ENCODE measurements at places on chromosomes 5 and 9.
A peak's percentile ranks its signal among the peaks of the same experiment; 100 is the strongest.

DNA sequence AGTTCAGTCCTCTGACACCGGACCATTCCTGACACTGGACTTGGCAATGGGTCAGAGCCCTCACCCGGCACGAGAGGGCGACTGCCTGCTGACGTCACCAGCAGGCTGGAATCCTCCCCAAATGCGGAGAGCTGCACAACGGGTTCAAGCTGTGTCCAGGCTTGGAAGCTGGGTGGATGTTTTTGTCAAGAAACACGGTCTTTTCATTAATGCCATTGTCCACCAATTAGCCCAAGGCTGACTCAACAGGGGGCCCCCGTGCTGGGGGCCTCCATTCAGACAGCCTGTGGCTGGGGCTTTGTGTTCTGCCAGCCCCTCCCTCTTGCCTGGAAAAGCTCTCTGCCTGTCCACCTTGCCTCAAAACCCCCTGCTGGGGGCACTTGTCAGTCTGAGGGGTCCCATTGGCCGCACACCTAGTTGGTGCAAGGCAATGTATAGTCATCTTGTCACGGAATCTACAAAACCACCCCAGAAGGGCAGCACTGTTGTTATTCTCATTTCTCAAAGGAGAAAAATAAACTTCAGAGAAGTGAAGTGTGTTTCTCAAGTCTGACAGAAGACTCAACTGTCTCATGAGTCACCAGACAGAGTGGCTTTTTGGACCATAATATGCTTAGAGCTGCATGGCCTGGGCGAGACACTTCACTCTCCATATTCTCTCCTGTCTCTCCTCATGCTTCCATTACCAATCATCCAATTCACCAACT, 24.6 kb downstream of the NDUFA8 start:
- no peak for DNase-seq

DNA sequence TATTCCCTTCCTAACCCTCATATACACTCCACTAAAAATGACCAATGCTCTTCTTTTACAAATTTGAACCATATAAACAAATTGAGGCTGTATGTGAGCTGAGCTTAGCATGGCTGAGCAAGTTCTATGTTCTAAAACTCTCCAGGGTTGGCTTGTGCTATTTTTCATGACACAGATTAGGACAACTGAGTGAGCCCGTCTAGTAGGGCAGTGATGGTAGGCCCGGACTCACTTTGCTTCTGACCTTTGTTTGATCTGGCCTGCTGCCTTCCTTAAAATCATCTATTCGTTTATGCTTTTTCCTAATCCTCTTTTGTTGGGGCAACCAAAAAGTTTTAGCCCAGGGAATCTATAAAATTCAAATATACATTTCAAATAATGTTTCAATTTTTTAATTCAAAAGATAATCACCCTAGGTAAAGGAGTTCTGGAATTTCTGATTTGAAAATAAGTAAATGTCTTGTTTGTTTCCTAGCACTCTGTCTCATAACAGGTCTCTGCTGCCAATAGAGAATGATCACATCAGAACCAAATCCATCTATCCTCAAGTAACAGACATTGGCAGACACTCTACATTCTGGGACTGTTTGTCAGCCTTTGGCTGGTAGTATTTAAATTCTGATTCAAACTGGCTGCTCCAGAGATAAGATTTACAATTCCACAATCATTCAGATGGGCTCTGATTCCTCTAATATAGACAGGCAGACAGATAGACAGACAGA, 217.0 kb upstream of the TARS1 start:
- DNase-seq: no peak

DNA sequence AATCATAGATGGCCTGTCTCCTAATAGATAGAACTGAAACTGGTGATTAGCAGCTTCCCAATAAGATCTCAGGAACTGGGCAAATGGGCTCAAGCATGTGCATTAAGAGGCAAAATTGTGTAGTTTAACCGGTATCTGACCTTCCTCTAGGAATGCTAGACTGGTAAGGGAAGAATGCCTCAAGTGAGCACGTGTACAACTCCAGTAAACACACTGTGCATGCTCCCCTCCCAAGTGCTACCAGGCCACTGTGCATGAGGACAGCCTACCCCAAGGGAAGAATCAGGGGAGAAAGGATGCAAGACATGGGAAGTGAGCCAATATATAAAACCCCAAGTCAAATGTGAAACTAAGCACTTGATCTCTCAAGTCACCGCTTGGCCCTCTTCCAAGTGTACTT, 1157.4 kb upstream of the CDH18 start:
- no peak for DNase-seq

DNA sequence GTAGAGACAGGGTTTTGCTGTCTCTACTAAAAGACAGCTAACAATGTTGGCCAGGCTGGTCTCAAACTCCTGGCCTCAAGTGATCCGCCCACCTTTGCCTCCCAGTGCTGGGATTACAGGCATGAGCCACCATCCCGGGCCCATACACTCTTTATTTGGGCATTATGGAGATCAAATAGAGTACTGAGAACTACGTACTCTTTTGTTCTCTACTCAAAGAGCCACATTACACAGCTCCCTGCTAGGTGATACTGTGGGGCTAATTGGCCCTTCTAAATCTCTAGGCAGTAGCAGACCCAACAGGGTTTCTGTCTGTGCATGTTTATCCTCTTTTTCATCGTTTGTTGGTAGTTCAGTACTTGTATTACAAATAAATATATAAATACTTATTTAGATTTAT, 16.1 kb downstream of the CKMT2 start:
- no peak for DNase-seq

DNA sequence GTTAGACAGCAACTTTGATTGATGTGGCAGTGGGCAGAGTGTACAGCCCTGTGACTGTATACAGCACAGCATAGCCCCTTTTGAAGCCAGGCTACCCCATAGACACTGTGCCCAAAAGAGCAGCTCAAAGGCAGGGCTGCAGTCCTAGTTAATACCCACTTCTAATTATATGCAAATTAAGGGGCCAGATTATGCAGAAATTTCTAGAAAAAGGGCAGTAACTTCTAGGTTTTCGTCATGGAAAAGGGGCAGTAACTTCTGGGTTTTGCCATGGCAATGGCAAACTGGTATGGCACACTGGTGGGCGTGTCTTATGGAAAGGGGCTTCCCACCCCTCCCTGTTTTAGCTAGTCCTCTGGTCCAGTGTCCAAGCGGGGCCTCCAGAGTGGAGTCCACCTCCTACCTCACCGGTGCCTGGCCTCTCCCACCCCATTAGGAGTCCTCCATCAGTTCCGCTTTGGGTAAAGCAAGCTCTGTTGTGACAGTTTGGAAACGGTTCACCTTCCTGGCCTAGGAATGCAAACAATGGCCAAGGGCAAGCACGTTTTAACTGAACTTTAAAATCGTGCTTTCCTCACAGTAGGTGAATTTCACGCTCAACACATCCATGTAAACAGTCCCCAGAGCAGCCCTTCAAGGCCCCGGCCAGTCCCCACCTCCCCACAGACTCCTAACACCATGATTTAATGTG, 5.6 kb downstream of the ADAMTS13 start:
- DNase-seq: no peak

DNA sequence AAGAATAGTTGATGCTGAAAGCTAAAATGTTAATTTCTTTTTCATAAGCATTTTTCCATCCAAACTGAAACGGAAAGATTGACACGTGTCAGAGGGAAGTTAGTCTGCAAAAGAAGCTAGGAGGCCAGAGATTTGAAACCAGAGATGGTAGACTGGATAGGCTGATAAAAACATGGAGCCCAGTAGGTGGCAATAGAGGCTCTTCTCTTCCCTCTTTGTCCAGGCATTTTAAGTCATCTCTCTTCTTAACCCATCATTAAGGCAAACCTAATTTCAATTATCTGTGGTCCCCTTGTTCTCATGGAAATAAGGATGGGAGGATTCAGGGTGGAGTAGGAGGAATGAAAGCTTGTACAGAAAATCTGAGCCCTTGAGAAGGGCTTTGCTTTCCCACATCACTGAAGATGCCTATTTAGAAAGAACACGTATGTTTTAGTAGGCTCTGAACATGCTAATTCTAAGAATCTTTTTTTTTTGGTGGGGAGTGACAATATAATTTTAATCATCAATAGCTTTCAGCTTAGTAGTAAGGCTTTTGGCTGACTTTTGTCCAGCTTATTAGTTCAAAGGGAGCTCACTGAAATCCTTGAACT, 66.6 kb downstream of the ZNF474 start:
- DNase-seq: no peak

DNA sequence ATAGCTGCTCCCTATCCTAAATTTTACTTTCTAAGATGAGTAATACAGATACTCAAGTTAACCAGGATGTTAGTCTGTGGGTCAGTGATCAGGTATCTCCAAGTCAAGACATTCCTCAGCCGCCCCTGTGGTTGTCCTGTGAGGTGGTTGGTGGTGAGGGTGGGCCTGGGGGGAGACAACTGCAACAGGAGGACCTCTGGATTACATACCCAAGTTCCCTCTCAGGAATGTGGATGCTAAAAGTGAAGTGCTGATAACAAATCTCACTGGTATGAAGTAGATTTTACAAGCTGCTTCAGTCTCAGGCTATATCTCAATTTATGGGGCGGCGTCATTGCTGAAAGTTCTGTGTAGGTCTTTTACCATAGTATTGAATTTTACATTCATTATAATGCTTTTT, 38.3 kb downstream of the SLC1A3 start:
- DNase-seq: no peak

DNA sequence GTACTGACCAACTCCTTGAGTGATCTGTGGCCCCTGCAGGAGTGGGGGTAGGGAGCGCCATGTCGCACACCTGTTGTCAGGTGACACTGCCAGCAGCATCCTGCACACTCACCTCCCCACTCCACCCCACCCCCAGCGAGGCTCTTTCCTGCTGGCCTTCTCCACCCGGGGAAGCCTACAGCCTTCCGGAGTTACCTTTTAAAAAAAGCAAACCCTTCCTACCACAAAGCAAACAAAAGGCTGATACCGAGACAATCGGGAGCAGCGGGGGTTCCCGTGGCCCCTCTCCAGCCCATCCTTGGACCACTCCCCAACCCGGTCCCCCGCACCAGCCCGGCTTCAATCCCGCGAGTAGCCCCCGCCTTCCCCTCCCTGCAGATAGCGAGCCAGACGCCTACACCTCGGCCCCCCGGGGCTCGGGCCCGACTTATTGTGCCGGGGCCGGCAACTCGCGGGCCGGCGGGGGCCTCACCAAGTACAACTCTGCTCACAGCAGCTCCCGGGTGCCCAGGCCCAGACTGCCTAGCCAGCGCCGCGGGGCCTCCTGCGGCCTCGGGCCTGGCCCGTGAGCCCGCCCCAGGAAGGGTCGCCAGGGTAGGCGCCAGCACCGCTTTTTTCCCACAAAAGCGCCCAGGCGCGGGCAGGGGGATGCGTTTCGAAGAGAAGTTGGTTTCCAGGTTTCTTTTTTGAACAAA, 724 bp downstream of the MACROH2A1 start:
- DNase-seq: peak; percentile 90

- peak; percentile 88 for DNase-seq
Observed at GRCh38 chr5:150081541-150082283, 4.6 kb downstream of the CSF1R start.

- DNase-seq: no peak
Observed at GRCh38 chr5:38806775-38807258, 39.0 kb upstream of the OSMR start.

DNA sequence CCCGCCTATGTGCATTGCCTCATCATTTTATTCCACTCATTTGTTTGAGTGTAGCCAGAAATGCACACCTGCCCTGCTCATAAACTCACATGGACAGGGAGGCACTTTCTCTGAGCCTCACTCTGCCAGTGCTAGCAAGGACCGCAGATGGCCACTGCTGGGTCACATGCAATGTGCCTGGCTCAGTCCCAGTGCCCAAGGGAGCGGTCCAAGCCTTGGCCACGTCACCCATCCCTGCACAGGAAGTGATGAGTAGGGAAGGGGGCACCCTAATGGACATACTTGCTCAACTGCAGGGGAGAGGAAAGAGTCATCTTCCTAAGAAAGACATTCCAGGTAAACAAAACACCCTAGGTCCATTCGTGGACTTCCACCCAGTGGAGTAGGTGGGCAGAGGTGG, 630.9 kb downstream of the IRX1 start:
- DNase-seq: no peak

DNA sequence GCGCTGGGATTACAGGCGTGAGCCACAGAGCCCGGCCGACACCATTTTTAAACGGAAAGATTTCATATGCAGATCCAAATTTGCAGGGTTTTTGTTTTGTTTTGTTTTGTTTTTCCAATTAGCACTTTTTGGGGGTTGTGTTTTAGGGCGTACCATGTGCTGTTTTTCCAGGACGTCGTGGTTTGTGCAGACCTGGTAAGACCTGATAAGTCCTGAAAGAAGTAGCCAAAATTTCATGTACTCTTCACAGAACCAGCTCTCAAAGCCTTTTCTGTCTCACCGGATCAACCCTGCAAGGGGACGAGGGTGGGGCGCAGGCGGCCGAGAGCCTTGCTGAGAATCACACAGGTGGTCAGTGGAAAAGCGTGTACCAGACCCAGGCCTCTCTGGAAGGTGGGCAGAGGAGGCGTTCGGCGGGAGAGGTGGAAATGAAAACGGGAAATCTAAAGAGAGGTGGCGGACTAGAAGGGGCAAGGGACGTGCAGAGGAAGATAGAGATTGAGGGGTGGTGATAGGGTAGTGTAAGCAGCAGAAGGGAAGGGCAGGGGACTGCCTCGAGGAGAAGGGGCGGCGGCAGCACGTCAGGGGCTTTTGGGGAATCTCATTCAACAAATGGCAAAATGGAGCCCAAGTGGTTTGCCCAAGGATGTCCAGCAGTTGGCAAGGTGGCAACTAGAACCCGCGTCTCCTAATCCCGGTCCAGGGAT, 1.1 kb upstream of the FAF2 start:
- DNase-seq: peak; percentile 81

GRCh38 chr5:171494452-171495121, 75.1 kb downstream of the FGF18 start:
- DNase-seq: no peak

DNA sequence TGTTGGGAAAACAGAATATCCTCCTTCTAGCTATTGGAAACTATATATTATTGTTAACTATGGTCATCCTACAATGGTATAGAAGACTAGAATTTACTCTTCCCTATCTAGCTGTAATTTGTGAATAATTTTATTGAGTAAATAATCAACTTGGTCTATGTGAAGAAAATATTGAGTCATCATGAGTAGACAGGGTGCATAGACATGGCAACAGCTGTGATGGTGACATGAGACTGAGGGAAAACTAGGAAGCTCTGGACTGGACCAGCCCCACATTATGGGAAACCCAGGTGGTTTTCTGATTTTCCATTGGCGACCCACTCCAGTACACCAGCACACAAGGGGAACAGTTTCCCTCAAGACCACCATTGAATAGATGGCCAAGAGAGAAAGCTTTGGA, 95.0 kb downstream of the APBA1 start:
- DNase-seq: no peak

GRCh38 chr5:40568548-40568947, 111.2 kb upstream of the PTGER4 start:
- no peak for DNase-seq
